Activated CD4-positive, alpha-beta T cell treated with anti-CD3 and anti-CD28 coated beads, Interleukin-2, amount 50 U/mL, for 4 hours (primary cell): ENCODE measurements at places on chromosomes 16 and 17.

DNA sequence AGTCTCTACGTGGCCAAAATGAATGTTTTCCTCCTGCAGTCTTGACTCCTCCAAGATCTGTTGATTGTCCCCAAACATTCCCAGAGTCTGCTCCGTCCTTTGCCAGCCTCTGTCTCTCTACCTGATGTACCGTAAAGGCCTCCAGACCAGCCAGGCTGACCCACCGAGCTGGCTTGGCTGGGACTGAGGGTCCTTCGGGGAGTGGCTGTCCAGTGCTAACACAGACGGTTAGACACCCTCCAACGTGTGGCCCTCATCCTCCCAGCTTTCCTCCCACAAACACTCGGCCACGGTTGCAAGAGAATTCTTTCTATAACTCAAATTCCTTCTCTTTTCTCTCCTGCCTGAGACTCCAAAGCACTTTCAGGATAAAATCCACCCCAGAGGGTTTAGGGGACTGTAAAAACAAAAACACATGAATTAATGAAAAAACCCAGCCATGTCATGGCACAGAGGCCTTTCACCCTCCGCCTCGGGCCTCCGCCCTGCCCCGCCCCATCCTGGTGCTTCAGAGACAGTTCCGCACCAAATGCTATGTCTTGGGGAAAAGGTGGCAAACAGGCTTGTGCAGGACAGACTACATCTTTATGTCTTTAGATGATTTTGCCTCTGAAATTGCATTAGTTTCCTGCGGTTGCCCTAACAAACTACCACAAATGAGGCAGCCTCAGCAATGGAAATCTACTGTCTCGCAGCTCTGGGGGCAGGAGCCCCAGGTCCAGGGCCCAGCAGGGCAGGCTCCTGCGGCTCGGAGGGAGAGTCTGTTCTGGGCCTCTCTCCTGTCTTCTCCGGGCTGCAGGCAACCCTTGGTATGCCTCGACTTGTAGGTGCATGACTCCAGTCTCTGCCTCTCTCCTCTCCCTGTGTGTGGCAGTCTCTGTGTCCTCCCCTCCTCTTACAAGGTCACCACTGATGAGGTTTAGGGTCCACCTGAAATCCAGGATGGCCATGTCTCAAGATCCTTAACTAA, 72.5 kb upstream of the CBX4 start:
- DNase-seq, result no peak

- no peak for DNase-seq
These were observed 4.3 kb upstream of the MYH3 start for GRCh38 chr17:10661437-10661836.

DNA sequence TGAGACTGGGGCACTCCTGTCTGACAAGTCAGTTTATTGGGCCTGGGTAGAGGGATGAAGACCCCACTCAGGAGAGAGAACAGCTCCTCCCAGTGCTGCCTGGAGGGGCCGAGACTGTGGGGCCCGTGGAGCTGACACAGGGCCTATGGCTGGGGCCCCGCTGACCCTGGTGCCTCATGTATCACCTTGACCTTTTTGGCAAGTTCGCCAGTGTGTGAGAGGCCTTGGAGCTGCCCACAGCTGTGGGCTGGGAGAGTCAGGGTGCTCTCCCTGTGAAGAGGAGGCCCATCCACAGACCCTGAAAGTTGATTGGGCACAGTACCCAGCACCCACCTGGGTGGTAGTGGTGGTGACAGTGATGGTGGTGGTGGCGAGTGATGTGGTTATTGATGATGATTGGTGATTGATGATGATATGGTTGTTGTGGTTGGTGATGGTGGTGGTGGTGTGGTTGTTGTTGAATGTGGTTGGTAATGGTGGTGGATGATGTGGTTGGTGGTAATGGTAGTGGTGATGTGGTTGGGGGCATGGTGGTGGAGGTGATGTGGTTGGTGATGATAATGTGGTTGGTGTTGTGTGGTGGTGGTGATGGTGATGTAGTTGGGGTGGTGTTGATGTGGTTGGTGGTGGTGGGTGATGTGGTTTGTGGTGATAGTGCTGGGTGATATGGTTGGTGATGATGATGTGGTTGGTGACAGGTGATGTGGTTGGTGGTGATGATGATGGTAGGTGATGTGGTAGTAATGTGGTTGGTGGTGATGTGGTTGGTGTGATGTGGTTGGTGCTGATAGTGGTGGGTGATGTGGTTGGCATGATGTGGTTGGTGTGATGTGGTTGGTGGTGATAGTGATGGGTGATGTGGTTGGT, 29.1 kb downstream of the BAHCC1 start:
- no peak for DNase-seq

GRCh38 chr17:31491376-31492131, 100.1 kb downstream of the RAB11FIP4 start:
- DNase-seq, result no peak

DNA sequence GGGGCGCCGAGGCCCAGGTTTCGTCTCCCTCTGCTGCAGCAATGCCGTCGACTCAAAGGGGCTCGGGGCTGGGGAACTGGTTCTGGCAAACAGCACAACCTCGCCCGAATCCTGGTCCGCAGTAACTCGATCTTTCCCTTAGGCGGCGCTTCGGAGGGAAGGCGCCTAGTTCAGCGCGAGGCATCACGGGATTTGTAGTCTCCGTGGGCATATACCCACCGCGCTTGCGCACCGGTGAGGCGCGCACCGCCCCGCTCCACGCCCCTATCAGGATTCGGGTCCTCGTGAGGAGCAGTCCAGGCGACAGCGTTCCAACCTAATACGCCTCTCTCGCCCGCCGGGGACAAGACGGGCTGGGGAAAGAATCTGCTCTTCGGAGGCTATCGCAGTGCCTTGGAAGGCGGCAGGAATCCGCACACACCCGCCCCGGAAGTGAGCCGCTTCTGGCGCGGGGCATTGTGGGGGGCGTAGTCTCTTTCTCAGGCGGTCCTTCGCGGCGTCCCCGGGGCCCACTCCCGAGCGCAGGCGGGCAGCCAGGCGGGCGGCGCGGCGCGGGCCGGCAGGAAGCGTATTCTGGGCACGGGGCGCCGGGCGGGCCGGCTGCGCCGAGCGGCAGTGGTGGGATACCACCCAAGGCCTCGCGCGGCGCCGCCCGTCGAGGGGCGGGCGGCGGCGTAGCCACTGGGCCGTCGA, at the start of gene THAP11:
THAP11 (plus strand) TSS at position 505 of the 693 bp plus-strand sequence. CDS start 235 bp downstream, outside the sequence.
- peak; percentile 91 for DNase-seq

- DNase-seq, result no peak
These were observed 8.0 kb upstream of the DRC7 start for GRCh38 chr16:57686577-57686976.

GRCh38 chr17:68458260-68459036, 1.2 kb upstream of the WIPI1 start:
- DNase-seq, result no peak

DNA sequence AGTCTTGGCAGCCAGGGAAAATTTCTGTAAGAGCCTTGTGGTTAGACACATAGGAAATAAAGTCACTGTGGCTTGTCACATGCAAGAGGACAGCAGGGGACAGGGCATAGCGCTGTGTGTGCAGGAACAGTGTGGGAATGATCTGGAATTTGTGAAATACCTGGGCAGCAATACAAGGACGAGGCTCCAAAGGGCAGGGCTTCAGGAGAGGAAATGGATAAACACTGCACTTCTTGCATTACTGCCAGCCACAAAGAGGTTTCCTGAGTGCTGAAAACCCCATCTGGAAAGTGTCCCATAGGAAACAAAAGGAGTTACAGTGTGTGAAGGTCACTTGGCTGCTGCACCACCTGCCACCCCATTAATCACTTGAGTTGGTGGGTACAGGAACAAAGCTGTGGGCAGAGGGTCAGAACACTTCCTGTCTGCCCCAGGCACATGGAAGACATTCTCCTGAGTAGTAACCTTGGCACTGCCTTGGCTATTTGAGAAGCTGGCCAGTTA, 12.1 kb upstream of the HP start:
- no peak for DNase-seq

GRCh38 chr17:66945147-66945835, 19.2 kb upstream of the CACNG4 start:
- no peak for DNase-seq

- DNase-seq, result no peak
These were observed 4.5 kb upstream of the ACSF3 start for GRCh38 chr16:89089120-89089519.
